ENCODE measurements at places on chromosomes 1 and 21.

DNA sequence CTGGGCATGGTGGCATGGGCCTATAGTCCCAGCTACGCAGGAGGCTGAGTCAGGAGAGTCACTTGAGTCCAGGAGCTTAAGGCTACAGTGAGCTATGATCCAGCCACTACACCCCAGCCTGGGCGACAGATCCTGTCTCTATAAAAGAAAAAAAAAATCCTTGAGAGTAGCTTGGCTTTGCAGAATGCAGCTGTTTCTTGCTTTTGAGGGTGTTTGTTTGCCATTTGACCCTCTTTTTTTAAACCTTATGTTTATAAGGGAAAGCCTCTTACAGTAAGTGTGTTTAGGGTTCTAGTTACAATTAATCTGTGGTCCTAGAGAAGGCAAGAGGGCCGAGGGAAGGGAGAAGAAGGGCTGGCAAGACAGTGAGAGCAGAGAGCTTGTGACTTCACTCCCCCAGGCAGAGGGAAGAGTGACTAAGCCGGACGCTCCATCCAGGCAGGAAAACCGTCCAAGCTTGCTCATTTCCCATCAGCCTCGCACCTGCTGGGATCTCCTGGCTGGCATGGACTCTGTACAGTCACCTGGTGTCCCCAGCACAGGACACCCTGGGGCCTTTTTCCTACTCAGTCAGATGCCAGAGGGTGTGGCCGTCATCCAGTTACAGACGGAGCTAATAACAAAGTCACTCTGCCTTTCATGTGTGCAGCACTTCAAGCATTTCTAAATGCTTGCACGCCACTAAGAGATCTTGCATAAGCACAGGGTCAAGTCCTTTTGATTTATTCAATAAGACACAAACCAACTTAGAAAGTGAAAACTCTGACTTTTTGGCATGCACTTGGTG lies 55.5 kb upstream of the PSEN2 start:
- DNase-seq: no peak

DNA sequence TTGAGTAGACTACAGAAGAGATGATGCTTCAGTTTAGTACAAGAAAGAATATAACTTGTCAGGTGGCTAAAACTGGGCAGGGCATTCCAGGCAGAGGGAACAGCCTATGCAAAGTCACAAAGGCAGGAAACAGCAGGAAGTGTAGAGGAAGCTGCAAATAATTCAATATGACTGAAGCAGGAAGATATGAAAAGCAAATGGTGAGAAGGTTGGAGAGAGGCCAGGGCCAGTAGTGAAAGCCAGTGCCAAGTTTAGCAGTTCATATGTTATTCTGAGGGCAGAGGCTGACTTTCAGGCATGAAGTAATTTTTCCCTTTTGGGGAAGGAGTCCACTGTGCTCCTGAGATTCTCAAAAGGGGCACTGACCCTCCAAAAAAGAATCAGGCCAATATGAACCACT lies 8.0 kb upstream of the YBX1 start:
- no peak for DNase-seq

- peak; percentile 74 for DNase-seq
Observed at GRCh38 chr1:156076609-156077429, 5.4 kb downstream of the MEX3A start.

DNA sequence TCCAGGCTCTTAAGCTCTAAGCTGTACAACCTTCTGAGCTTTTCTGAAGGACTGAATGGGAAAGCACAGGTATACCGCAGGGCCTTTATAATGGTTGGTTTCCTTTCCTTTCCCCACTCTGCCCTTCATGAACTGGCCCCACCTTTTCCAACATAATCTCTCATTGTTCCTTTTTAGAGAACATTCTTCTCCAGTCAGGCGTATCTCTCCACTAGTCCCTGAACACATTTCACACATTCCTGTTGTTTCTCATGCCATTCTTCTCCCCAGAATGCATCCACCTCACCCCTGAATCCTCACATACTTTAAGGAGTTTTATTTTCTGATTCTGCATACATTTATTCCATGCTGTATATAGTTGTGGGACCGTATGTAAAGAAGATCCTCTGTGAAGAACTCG lies 41.3 kb downstream of the PGM1 start:
- DNase-seq: no peak

DNA sequence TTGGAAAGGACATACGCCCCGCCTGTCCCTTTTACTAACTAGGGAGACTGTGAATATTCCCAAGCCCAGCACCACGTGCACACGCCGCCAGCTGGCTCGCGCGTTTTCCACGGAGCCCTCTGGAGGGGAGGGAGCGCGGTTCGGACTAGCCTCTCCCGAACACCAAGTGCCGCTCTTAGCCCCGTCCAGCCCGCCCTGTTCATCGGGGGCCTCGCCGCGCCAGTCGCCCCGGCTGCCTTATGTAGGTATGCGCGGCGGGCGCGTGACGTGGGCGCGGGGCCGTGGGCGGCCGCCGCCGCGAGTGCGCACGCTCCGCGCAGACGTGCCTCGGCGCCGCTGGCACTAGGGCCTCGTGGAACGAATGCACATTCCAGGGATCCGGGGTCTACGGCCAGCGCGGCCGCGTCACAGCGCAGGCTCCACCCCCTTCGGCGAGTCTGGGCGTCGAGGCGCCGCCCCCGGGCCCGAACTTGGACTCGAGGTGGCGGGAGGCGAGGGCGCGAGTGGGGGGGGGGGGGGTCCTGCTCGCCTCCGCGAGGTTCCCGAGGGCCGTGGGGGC lies 767 bp upstream of the IRF2BP2 start:
- DNase-seq: peak; percentile 90

All from nephron progenitor cell (in vitro differentiated cells).